ENCODE measurements at places on chromosomes 11 and 22. TPM values are rescaled to one million over a fixed set of nuclear protein-coding genes. Genes with fewer than 3 reads are reported as not detected.

Gene MS4A4E
- total RNA-seq, result not detected

DNA sequence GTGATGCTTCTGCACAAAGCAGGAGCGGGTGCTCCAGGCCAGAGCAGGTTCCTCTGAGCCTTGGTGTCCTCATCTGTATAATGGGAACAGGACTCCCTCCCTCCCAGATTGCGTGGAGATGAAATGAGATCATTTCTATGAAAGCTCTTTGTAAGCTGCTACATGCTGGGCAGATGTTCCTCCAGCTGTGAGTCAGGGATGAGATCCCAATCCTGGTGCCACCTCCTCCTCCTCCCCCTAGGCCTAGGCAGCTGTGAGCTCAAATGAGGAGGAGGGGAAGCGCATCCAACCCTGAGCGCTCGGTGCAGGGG, 7.0 kb upstream of the CABP2 start:
- no peaks in the 10 kb centered on the region for H3K4me1 ChIP-seq
- H3K4me3 ChIP-seq, result no peak overlapping the region
- no peak for DNase-seq
- peaks cover 4% of the 10 kb centered on the region for H3K27me3 ChIP-seq
- H3K36me3 ChIP-seq, result peaks cover 4% of the 10 kb centered on the region

GRCh38 chr11:1162138-1162475, 4.4 kb downstream of the MUC5AC start:
- no peaks in the 10 kb centered on the region for H3K4me1 ChIP-seq
- H3K36me3 ChIP-seq, result no peaks in the 10 kb centered on the region
- no peaks in the 10 kb centered on the region for H3K27me3 ChIP-seq
- no peak for DNase-seq
- H3K27ac ChIP-seq, result no peak overlapping the region

DNA sequence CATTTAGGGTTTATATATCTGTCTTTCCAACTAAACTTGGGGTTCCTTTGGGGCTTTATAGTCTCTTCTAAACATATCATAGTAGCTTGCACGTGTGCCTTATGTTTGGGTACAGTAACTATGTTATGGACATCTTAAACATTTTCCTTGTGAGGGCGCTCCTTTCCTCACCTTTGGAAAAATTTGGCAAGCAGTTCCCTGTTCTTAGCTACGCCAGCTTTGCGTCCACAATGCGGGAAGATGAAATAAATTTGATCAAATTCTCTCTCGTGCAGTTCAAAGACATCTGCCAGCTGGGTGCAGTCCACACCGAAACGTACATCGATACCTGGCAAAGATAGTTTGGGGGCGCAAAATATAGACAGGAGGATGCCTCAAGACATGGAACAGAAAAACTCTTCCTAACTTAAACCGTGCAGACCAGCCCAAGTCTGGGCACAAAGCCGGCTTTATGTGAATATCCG, 548 bp downstream of the FDXACB1 start:
- H3K27ac ChIP-seq, result peak overlapping the region; percentile 97
- peak overlapping the region; percentile 85 for H3K4me3 ChIP-seq
- peaks cover 20% of the 10 kb centered on the region for H3K4me1 ChIP-seq
- no peaks in the 10 kb centered on the region for H3K27me3 ChIP-seq

Gene MIOX
- total RNA-seq, result 0.23 TPM

DNA sequence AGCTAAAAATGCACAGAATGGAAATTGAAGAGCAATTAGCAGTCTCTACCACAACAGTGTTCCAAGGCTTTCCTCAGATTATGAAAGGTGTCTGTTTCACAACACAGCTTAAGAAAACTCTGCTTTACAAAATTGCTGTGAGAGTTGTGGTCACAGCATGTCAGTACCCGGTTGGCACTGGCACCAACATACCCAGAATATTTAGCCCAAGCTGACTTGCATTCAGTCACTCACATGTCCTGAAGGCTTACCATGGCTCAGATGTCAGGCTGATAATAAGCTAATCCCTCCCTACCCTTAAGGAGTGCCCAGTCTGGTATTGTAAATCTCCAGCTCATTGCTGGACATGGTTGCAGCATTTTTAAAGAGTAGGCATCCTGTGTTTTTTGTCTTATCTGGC, 14.9 kb downstream of the NCR3LG1 start:
- no peak overlapping the region for H3K4me3 ChIP-seq
- no peaks in the 10 kb centered on the region for H3K27me3 ChIP-seq
- H3K4me1 ChIP-seq, result peaks cover 12% of the 10 kb centered on the region
- H3K36me3 ChIP-seq, result peaks cover 32% of the 10 kb centered on the region

- peaks cover 3% of the 10 kb centered on the region for H3K27me3 ChIP-seq
- H3K4me3 ChIP-seq, result no peak overlapping the region
- DNase-seq, result no peak
- peaks cover 4% of the 10 kb centered on the region for H3K4me1 ChIP-seq
These were observed 36.5 kb downstream of the TSPAN18 start for GRCh38 chr11:44763121-44763820.

GRCh38 chr11:115503083-115503885, 931 bp downstream of the CADM1 start:
- H3K4me1 ChIP-seq, result peaks cover 5% of the 10 kb centered on the region
- H3K27ac ChIP-seq, result no peak overlapping the region
- no peak for DNase-seq
- no peaks in the 10 kb centered on the region for H3K36me3 ChIP-seq

All from activated CD8-positive, alpha-beta memory T cell treated with anti-CD3 and anti-CD28 coated beads, Interleukin-2, amount 10 ng/mL, durations not matched to agents 7 days and 5 days (primary cell).